Lung microvascular endothelial cell (primary cell): ENCODE measurements at places on chromosomes 3 and 15. TPM values are rescaled to one million over a fixed set of nuclear protein-coding genes. Genes with fewer than 3 reads are reported as not detected.

DNA sequence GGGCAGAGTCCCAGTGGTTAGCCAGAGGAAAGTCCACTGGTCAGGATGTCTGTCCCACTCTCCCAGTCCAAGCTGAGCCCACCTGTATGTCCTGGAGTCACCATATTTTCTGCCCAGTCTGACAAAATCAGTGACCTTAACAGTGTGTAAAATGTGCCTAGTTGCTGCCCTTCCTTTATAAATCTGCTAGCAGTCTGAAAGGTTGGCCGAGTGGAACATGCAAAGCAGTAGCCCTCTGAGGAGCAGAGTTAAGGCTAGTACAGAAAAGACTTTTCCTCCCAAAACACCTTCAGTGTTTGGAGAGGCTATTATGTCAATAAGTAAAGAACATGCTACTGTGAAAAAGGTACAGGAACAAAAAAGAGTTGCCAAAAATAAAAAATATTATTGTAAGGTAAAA is 15.3 kb downstream of the TTC21A start:
- no peak for DNase-seq

DNA sequence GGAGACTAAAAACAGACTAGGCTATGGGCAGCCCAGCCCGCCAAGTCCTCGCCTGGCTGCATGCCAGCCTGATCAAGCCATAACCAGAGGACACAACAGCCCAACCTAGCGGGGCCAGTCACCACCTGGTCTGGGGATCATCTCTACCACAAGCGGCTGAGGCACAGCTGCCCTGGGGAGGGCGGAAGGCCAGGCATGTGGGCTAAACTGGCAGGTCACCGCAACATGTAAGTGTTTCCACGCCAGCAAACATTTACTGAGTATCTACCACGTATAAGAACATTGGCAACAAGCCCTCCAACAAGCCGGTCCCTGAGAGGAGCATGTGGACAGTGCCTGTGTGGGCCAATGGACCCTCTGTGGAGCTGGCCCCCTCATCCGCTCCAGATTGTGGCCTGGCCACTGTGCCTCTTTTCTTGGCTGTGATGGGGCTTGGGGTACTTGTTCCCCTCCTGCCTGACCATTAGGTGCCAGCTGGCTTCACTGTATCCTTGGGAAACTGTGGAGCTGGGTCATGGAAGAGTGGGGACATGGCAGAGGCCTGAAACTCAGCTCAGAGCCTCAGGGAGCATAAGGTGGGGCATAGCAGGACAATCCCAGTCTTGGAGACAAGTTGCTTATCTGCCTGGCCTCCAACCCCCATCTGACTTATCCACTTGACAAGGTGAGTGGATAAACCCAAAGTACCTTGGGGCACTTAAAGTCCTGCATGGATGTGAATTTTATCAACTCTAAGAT is 9.0 kb downstream of the UBXN7 start:
- DNase-seq = peak; percentile 88

DNA sequence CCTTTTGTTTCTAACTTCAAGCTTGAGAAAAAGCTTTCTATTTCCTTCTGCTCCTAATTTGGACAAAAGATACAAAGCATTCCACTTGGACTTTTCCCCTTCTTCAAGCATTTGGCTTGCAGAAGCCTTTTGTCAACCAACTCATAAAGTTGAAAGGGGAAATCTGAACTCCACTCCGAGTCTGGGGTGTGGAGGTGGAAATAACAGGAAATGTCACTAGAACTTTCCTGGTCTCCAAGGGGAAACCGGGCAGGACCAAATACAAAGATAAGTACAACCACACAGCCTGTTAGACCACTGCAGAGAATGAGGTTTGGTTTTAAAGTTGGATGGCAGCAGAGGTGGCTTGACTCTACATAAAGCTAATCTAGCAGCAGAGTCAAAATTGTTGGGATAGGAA is 4.2 kb upstream of the C3orf80 start:
- no peak for DNase-seq

DNA sequence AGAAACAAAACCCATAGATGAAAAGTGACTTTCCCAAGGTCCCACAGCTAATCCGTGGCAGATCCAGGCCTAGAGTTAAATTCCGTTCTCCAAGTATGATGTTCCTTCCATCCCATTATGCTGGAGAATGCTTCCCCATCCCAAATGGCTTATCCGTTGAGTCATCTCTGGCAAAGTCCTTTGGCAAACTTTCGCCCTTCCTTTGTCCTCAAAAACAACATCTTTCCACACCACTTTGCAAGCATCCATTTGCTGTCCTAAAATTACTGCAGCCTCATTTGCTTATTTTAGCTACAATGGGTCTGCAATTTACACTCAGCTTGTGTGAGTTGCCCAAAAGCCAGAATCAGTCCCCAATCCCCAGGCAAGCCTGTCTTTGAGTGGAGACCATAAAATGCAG is 304.0 kb upstream of the TLE3 start:
- no peak for DNase-seq

DNA sequence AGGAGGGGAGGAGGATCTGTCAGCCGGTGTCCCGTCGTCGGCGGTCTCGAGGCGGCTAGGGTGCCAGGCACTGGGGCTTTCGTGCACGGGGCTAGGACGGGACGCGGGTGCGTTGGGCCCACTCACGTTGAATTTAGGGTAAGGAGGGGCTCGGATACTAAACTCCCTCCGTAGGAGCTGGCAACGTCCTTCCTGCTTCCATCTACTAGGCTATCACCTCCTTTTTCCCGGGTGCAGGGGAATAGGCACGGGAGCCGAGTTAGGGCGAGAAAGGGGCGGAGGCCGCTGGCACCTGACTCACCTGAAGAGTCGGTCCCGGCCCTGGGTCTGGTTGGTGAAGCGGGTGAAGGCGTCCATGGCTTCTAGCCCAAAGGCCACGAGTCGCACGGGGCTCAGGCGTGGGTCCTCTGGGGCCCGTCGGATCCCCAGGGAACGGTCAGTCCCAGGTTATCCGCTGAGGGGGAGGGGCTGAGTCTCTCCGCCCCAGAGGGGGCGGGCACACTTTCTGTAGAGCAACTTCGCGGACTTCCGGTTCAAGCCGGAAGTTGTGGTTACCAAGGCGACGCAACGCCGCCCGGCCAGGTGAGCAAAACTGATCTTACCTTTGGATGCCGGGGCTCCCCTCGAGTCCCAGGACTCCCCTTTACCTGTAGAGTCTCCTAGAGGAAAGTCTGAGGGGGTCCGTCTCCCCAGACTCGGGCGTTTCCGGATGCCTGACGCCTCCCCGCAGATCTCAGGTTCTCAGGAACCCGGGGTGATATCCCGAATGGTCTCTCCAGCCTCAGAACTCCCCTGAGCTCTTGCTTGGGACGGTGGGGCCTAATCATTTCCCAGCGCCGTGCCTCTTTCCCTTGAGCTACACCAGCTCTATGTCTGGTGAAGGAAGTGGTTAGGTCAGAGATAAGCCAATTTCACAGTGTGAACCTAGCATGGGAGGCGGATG is at the start of the genes PEX11A and WDR93:
TSS of gene PEX11A (minus strand) at position 479 of the 943 bp plus-strand sequence. CDS start at position 357, 122 bp downstream.
TSS of gene WDR93 (plus strand) at position 536 of the 943 bp plus-strand sequence. CDS start 10,936 bp downstream, outside the sequence.
- peak; percentile 60 for DNase-seq

GRCh38 chr3:191296041-191296541 is 33.1 kb upstream of the CCDC50 start:
- DNase-seq = no peak

RTP1 gene
- total RNA-seq = not detected in 2 replicates

CCDC54 gene
- not detected in 2 replicates for total RNA-seq

PATL2 gene
- under 0.01 TPM in 1 of 2 replicates, not detected in the other for total RNA-seq

IMPG2 gene
- total RNA-seq = 0.44 and 0.99 TPM in 2 replicates

HHLA2 gene
- total RNA-seq = not detected in 2 replicates
